ENCODE measurements at places on chromosomes 12 and 14.

DNA sequence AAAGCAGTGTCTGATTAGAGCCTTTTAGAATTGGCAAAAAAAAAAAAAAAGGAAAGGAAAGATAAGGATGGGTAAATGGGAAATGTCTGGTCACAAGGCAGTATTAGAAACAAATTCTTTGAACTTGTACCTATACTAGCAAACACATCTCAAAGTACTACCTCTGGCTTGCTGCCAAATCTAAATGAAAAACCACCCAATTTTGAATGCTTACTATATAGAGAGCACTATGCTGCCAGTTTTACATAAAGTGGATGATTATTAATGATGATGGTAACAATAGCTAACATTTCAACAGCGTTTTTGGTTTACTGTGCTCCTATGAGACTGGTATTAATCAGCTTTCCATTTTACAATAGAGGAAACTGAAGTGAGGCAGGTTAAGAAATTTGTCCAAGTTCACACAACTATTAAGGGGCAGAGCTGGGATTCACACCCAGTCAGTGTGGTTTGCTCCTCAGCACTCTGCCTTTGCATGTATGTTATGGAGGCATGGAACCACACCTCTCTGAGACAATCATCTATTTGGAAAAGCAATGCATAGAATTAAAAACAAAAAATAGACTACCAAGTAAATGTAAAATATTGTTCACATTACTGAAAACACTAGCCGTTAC lies 34.2 kb downstream of the ATP2B1 start:
- H3K27ac ChIP-seq = no peak overlapping the region
- H3K27me3 ChIP-seq = no peaks in the 10 kb centered on the region
- no peaks in the 10 kb centered on the region for H3K36me3 ChIP-seq
- no peaks in the 10 kb centered on the region for H3K4me1 ChIP-seq
- no peak for DNase-seq

- H3K27ac ChIP-seq = peak overlapping the region; percentile 81
- no peaks in the 10 kb centered on the region for H3K27me3 ChIP-seq
- no peaks in the 10 kb centered on the region for H3K36me3 ChIP-seq
- DNase-seq = no peak
- no peaks in the 10 kb centered on the region for H3K4me1 ChIP-seq
These were observed 230.8 kb upstream of the NPAS3 start for GRCh38 chr14:32707742-32708500.

GRCh38 chr14:105941226-105942166 lies 415.1 kb downstream of the TMEM121 start:
- no peaks in the 10 kb centered on the region for H3K4me1 ChIP-seq
- H3K36me3 ChIP-seq = no peaks in the 10 kb centered on the region
- H3K27ac ChIP-seq = no peak overlapping the region
- no peaks in the 10 kb centered on the region for H3K27me3 ChIP-seq

GRCh38 chr14:49953196-49953595 lies 60.3 kb downstream of the ARF6 start:
- no peaks in the 10 kb centered on the region for H3K36me3 ChIP-seq
- no peaks in the 10 kb centered on the region for H3K4me1 ChIP-seq
- H3K27me3 ChIP-seq = no peaks in the 10 kb centered on the region
- H3K4me3 ChIP-seq = no peak overlapping the region

DNA sequence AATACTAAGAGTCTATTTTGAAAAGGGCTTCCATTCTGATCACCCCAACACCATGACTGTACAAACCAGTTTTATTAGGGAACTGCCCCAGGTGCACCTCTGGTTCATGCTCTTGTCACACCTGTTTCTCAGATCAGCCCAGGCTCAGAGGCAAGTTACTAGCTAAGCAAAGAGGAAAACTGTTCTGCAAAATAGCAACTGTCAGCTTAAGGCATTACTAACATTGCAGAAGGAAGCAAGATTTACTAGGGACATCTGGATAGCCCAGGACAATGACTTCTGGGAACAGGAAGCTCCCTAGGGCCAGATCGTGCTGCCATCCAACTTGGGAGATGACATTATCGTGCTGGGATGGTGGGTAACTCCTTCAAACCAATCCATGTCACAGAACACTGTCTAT lies 30.1 kb downstream of the ANAPC7 start:
- peaks cover 44% of the 10 kb centered on the region for H3K4me1 ChIP-seq
- no peaks in the 10 kb centered on the region for H3K27me3 ChIP-seq
- no peak for DNase-seq
- peak overlapping the region; percentile 78 for H3K27ac ChIP-seq
- H3K4me3 ChIP-seq = no peak overlapping the region

Data from ascending aorta (tissue), 2 donors.